ENCODE measurements at places on chromosomes 6 and 20.

- DNase-seq = peak; percentile 3
Measured at GRCh38 chr20:48614593-48615274, 213.1 kb downstream of the PREX1 start.

- no peak for DNase-seq
Measured at GRCh38 chr20:11247046-11248010, 573.5 kb upstream of the JAG1 start.

GRCh38 chr6:37850260-37850659 is 30.7 kb downstream of the ZFAND3 start:
- no peak for DNase-seq

DNA sequence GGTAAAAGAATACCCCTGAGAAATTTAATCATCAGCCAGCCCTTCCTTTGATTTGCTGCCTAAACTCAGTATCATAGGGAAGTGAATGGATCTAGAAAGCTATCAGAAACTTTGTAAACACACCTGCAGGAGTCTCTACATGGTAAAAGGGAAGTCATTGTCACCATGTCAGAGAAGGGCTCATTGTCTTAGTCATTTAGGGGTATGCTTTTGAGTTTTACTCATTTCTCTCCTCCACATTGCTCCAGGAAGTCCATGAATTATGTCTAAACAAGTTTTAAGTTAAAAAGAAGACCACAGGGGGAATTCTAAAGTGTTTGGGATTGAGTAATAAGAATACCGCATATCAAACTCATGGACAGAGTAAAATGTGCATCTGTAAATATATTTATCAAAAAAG is 2.5 kb downstream of the SLC17A1 start:
- no peak for DNase-seq

- peak; percentile 47 for DNase-seq
Measured at GRCh38 chr20:56440346-56441007, 27.9 kb upstream of the RTF2 start.

- no peak for DNase-seq
Measured at GRCh38 chr20:58438970-58439808, 50.2 kb downstream of the VAPB start.

- DNase-seq = no peak
Measured at GRCh38 chr6:157650261-157650640, 172.8 kb upstream of the SNX9 start.

DNA sequence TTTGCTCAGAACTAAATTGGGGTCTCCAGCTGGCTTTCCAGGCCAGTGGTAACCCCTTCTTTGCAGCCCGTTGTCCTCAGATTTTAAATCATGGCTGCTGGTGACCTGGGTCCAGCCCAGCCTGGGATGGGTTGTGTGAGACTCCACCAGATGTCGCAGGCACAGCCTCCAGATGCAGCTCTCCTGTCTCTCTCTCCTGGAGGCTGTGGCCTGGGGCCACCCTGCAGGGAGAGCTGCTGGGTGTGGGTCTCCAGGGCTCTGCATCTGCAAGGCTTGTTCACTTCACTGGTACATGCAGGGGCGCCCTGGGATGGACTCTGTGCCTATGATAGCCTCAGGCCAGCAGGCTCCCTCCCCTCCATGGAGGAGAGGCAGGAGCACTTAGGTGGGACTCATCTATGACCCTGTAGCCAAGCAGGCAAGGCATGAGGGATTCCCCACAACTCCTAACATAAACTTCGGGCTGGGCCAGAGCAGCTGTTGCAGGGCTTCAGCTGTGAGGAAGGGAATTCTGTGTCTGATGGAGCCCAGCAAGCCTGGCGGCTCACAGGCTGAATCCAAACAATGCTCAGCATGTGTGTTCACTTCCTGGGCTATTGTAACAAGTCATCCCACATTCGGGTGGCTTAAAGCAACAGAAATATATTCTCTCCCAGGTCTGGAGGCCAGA is 94.7 kb upstream of the NXT1 start:
- DNase-seq = no peak

DNA sequence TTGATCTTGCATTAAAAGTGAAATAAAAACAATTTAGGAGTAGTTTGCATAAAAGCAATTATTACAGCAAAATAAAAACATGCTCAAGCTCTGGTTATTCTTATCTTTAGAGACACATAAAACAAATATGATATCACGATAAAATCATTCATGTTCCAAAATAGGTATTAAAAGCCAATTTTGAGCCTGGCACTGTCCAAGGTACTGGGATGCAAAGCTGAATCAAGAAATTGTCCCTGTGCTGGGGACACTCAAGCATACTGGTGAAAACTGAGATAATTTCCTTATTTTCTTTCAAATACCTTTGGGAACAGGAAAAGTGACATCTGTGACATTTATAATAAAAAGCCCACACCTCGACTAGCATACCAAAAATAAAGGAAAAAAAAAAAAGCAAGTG is 931 bp upstream of the MTCL3 start:
- DNase-seq = no peak

DNA sequence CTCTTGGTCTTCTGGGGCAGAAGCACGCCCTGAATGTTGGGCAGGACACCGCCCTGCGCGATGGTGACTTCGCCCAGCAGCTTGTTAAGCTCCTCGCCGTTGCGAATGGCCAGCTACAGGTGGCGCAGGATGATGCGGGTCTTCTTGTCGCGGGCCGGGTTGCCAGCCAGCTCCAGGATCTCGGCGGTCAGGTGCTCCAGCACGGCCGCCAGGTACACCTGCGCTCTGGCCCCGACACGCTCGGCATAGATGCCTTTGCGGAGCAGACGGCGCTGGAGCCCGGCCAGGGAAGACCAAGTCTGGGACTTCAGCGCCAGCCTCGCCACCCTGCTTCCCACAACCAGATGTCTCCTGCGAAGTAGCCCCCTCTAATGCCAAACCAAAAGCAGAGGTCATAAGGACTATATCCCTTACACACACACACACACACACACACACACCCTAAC is 8.0 kb upstream of the SLC17A3 start:
- DNase-seq = peak; percentile 68

- no peak for DNase-seq
Measured at GRCh38 chr20:38300438-38300837, 3.5 kb upstream of the BPI start.

GRCh38 chr6:71349976-71350615 is 61.5 kb downstream of the OGFRL1 start:
- no peak for DNase-seq

DNA sequence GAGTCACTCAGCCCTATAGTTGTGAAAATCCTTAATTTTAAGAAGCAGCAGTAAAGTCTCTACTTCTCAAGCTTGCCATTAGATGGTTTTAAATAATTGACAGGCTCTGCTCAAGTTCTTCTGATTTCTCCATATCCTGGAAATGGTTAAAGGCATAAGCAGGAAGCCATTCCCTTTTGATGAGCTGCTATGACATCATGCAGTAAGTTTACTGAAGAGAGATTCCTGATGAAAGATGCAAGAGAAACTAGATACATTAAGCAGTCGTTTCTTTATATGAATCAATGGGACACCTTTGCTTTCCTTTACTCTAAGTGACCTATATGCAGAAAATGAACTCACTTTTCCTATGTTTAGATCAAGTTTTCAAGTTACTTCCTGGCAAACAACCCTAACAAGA is 9.8 kb downstream of the POPDC3 start:
- no peak for DNase-seq

DNA sequence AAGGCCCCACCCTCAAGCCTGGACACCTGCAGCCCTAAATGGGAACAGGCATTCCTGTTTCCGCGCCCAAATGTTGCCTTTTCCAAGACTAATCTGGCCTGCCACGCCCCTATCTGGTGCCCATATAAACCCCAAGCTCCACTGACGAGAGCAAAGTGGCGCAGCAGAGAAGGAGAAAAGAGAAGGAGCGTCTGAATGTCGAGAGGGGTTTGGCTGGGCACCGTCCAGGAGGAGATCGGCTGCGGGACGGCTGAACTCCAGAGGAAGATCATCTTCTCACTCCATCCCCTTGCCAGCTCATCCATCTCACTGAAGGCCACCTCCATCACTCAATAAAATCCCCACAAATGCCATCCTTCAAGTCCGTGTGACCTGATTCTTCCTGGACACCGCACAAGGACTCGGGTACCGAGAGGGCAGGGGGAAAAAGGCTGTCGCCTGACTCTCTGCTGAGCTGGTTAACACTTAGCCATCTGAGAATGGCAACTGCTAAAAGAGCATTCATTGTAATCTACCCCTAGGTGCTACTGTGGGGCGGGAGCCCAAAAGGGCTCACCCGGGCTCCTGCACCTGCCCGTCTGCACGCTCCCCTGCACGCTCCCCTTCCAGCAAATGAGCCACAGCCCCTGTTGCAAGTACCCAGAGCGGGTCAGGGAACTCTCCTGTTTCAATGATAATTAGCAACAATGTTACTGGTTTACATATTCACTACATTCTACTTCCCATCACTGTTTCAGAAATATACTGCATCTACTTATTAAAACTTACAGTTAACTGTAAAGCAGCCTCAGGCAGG is 23.5 kb downstream of the TAF4 start:
- DNase-seq = no peak

DNA sequence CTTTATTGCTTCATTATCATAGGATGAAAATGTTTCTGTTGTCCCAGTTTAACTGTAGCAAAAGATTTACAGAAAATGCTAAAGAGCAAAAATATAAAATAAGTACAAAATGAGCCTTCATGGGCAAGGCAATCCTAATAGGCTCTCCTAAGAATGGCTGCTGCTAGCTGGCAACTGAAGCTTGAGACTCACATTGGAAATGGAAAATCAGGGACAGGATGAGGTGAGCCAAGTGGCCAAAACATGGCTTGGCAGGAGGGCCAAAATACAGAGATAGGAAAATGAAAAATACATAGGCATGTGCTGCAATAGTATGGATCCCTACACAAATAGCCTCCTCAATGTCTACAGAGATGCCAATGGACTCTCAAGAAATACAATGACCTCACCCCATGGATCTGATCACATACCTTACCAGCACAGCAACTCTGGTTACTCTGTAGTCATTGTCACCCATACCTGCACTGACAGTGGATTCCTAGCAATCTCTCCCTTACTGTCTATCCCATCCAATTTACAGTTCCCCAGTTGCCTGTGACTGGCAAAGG is 105.4 kb downstream of the DST start:
- DNase-seq = no peak

GRCh38 chr6:42914546-42914945 is 1.3 kb upstream of the PTCRA start:
- no peak for DNase-seq

DNA sequence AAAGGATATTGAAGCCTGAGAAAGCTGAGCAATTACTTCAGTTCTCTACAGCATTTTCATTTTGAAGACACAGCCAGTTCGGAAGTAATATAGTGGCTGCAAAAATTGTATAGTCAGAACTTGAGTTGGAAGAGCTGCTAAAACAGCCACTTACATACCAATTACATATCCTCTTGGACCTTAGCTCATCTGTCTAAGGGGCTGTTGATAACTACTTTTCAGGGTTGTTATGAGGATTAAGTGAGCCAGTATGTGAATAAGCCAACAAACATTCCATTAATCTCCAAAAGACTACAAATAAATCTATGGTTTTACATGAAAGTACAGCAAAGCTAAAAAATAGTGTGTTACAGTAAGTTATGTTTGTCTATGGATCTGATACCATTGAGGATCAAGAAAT is 59.7 kb downstream of the TMEM200A start:
- DNase-seq = no peak

- no peak for DNase-seq
Measured at GRCh38 chr6:33923857-33924514, 120.2 kb upstream of the MLN start.

DNA sequence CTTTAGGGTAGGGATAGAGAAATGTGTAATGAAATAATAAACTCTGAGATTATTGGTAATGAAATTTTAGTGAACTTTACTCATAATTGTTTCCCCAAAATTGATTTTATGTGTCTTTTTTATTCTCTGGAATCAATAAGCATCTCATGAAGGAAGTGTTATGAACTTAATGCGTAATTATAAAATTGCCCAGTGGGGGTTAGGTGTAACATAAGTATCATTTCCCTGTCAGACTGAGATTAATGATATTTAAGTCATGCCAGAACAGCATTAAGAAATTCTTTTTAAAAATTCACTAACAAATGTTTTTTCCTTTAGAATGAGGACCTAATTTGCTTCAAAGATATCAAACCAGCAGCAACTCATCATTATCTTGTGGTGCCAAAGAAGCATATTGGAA is 10.0 kb downstream of the HINT3 start:
- no peak for DNase-seq

- DNase-seq = no peak
Measured at GRCh38 chr6:35967076-35967774, 46.3 kb upstream of the SRPK1 start.

DNA sequence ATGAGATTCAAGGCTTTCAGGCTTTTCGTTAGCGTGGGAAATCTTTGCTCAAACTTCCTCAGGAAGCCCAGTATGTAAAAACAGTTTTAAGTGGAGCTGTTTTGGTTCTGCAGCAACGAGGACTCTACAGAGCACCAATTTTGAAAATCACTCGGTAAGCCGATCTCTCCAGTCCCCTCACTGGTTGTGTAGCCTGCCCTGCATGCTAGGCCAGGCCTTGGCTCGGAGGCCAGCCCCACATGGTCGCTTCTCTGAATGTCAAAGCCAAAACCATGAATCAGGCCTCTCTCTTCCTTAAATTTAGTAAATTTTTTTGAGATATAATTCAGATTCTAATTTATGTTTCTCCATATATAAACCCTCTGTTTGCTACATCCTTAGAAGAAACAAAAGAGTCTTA is 108.0 kb downstream of the CHD6 start:
- DNase-seq = no peak

DNA sequence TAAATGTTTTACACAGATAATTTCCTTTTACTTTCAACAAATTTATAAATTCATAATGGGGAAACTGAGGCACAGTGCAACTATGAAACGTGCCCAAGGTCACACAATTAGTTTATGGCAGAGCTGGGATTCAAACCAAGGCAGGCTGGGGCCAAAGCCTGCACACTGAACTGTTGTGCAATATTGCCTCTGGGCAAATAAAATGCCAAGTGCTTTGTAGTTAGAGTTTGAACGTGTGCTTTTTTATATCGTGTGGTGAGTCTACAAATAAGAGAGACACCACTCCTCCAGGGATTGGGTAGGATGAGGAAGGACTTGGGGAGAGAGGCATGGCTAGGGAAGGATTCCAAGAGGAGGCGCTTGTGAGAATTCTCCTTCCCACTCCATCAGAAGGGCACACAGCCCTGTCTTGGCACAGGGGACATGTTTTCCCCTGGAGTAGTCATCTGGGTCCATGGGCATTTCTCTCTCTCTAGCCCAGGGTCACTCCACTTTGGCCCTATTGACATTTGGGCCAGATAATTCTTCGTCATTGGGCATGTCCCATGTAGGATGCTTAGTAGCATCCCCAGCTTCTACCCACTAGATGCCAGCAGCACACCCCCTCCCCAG is 2.8 kb upstream of the CDH22 start:
- DNase-seq = no peak

DNA sequence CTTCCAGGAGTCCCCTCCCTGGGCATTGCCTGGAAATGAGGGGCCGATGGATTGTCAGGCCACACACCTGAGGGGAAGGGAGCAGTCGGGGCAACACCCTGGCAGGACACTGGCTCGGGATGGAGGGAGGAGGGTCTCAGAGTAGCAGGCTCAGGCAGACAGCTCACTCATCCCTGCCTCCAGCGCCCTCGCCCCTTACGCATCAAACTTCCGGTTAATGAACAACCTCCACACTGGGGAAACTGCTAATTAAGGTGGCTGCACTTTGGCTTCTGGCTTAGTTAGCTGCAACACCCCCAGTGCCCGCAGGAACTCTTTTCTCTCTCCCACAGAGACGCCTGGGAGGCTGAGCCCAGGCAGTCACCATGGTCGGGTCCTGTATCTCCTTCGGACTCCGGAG is 13.4 kb upstream of the CHRNA4 start:
- no peak for DNase-seq

GRCh38 chr6:163667372-163668060 is 253.0 kb downstream of the QKI start:
- DNase-seq = no peak
